Stimulated activated CD8-positive, alpha-beta memory T cell treated with anti-CD3 and anti-CD28 coated beads, Interleukin-15, amount 100 ng/mL, for 24 hours (primary cell): ENCODE measurements at places on chromosomes 4 and X.

DNA sequence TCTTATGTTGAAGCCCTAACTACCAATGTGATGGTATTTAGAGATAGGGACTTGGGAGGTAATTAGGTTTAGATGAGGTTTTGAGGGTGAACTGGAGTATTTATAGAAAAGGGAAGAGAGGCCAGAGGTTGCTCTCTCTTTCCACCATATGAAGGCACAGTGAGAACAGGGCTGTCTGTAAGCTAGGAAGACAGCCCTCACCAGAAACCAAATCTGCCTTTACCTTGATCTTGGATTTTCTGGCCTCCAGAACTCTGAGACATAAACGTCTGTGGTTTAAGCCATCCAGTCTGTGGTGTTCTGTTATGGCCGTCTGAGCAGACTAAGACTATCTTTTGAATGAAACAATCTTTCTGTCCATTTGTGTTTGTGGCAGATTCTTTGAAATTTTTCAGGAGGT, 223.7 kb downstream of the PDHA2 start:
- no peak for DNase-seq

- DNase-seq = no peak
These were observed 138.9 kb upstream of the ITM2A start for GRCh38 chrX:79506001-79506400.

- DNase-seq = no peak
These were observed 248.8 kb downstream of the PRDM5 start for GRCh38 chr4:120673696-120674095.

GRCh38 chrX:39822133-39822748, 275.5 kb downstream of the BCOR start:
- DNase-seq = no peak

DNA sequence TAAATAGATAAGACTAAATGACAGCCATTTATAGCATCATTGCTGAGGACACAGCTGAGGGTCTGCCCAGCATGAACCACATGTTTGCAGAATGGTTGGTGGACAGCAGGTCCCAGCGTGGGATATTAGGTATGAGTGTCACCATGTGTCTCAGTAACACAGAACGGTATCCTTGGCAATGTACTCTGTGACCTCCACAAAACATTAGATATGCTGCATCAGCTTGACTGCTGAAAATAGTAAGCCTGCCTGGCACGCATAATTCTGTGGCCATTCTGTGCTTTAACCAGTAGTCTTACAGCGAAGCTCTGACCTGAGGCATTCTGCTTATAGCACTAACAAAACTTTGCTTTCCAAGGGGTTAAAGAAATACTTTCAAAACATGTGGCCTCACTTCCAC, 32.0 kb downstream of the LIMCH1 start:
- DNase-seq = no peak

GRCh38 chr4:4780729-4781244, 78.7 kb upstream of the MSX1 start:
- DNase-seq = no peak

- no peak for DNase-seq
These were observed 21.9 kb downstream of the PLS3 start for GRCh38 chrX:115582616-115583495.

- DNase-seq = no peak
These were observed 233.5 kb upstream of the PGRMC2 start for GRCh38 chr4:128521156-128521555.

DNA sequence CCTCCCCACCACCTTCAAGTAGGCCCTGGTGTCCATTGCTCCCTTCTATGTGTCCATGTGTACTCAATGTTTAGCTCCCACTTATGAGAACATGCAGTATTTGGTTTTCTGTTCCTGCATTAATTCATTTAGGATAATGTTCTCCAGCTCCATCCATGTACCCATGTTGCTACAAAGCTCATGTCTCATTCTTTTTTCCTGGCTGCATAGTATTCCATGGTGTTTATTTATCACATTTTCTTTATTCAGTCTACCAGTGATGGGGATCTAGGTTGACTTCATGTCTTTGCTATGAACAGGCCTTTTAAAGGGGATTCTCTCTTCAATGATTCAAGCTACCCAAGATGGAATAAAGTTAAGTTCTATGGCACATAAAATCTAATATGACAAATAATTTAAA, 119.6 kb downstream of the PPP3CA start:
- DNase-seq = no peak

DNA sequence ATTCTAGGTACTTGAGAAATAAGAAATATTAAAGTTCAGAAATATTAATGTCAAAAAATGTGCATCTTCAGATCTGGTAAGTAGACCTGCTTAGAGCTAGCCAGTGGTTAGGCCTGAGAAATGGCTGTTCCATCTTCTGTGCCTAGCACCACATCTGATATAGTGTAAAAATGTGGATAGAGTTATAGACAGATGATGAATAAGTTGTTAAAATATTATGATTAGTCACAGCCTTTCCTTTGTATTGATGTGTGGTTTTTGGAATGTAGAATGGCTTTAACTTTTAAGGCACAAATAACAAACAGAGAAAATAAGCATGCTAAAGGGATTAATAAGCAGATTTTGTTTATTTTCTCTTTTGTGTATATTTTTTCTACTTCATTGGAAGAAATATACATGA, 133.5 kb upstream of the NUDT6 start:
- DNase-seq = no peak

DNA sequence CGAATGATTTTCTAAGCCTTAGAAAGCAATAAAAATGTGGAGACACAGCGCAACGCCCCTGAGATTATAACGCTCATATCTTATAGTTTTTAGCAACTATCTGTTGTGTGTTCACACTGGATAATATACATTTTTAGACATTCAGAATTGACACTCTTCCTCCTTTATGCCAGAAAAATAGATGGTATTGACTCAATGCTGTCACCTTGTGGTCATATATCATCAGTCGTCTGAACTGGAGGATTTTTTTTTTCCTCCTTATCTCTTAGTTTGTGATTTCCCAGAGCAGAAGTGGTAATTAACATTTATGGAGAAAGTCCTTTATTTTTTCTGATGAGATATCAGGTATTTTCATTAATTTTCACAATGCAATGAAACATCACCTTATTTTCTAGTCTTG, 759.6 kb downstream of the RAB28 start:
- no peak for DNase-seq

- no peak for DNase-seq
These were observed 52.8 kb upstream of the CLNK start for GRCh38 chr4:10737337-10737736.

- DNase-seq = no peak
These were observed 447.0 kb upstream of the GALNT7 start for GRCh38 chr4:172721659-172722058.

GRCh38 chr4:4735870-4736269, 123.6 kb upstream of the MSX1 start:
- DNase-seq = no peak

DNA sequence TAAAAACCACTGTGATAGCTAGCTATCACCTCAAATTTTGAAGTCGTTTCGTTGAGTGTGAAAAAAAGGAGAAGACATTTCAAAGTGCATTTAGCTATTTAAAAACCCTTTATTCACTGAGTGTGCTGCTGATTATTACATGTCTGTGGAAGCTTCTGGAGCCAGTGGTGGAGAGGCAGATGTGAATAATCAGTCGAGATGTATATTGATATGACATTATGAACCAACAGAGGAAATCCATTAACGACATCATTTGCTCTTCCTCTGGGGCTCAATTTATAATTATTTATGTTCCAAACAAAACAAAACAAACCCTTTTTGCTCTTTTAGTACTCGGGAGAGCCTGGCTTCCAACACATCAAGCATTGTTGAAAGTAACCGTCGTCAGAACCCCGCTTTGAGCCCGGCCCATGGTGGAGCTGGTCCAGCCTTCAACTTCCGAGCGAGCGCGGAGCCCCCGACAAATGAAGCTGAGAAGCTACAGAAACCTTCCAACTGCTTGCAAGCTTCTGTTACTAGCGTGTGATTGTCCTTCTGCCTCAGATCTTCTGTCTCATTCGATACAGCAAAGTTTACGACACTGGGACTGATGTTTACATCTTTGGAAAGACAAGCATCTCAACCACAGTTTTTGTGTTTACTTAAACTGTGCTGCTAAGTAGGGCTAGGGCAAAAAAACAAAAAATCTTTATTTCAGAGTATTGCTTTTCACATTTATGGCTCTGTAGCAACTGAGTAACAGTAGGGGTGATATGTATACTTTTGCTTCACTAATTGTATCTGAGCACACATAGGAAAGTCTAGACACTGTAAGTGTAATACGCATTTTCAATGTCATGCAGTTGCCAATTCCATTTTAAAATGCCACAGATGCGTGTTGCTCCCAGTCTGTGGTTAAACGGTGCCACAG, 111.9 kb downstream of the STOX2 start:
- no peak for DNase-seq

GRCh38 chr4:74544655-74545361, 99.9 kb downstream of the AREG start:
- DNase-seq = no peak

DNA sequence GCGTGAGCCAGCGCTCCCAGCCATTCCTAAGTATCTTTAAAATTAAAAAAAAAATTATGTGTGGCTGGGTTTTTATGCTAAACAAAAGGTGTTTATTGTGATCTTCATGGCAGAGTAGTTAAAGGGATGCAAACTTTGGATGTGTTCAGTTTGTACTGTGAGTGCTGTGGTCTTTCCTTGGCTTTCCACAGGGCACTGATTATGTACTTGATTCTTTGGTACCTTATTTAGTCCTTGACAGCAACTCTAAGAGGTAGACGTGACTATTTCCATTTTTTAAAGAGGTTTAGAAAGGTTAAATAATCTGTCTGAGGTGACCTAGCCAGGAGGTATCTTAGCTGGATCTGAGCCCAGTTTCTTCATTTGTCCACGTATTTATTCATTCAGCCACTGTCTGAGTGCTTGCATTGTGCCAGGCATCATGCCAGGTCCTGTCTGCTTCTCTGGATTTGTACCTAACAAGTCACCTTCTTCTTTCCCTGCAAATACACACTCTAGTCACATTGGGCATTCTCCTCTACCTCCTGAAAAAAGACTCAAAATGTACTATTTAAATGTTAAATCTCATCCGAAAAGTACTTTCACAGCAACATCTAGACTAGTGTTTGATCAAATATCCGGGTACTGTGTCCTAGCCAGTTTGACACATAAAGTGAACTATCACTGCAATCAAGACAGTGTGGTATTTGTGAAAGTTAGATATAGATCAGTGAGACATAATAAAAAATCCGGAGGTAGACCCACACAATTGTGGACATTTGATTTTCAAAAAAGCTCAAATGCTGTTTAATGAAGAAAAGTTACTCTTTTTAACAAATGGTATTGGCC, 31.5 kb downstream of the WWC2 start:
- DNase-seq = no peak

GRCh38 chr4:174120446-174121295, 162.8 kb downstream of the FBXO8 start:
- no peak for DNase-seq

DNA sequence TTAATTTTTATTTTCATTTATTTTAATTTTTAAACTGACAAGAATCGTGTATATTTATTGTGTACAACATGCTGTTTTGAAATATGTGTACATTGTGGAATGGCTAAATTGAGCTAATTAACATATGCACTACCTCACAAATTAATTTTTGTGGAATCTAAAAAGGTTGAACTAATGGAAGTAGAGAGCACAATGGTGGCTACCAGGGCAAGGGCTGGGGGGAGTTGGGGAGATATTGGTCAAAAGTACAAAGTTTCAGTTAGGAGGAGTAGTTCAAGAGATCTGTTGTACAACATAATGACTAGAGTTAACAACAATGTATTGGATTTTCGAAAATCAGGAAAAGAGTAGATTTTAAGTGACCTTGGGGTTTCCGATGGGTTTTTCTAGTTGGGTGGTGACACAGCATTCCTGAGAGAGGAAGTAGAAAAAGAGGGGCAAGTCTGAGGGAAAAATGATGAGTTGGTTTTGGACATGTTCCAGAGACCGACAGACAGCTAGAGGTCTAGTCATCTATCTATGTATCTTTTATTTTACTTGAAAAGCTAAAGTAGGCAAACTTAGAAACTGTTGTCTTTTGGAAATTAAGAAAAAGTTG, 23.2 kb downstream of the APOO start:
- no peak for DNase-seq

DNA sequence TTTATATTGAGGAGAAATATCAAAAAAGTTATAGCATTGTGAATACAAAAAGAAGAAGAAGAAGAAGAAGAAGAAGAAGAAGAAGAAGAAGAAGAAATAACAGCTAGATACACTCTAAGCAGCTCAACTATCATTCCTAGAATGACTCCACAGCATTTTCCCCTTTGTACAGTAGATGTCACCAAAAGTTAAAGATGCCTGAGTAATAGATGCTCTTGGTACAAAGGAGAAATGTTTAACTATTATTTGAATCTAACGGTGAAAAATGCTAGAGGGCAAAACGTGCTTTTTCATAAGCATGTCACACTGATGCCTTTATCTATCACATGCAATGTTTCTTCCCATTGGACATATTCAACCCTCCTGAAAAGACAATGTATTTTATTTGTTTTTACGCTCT, 178.4 kb upstream of the GPRIN3 start:
- no peak for DNase-seq

GRCh38 chr4:24601121-24601520, 16.8 kb upstream of the DHX15 start:
- no peak for DNase-seq

DNA sequence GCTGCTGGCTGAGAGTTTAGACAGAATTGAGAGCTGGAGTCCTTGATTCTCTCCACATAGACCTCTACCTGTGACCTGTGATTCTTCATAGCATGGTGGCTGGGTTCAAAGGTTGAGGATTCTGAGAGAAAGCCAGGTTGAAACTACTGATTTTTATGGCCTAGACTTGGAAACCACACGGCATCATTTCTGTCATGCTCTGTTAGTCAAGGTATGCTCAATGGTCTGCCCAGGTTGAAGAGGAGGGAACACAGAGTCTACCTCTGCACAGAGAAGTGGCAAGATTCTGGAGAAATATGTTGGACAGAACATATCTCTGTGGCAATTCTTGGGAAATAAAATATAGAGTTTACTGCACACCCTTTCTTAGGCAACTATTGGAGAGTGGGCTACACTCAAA, 57.2 kb upstream of the CXorf66 start:
- DNase-seq = no peak

DNA sequence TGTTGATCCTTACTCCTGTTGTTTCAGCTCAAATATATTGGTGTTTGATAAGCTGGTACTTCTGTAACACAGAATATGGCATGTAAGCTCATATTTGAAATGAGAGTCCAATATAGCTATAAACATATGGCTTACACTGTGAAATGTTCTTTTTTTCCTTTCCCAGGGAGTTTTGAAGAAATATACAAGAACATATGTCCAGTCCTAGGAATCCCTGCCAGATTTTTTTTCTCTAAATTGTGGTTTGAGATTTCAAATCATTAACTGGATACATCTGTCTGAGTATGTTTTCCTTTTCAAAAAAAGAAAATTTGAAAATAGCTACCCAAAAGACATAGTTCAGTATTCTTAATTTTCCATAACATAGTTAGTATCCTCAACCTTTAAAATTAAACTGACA, 60.2 kb downstream of the HMGB2 start:
- no peak for DNase-seq

DNA sequence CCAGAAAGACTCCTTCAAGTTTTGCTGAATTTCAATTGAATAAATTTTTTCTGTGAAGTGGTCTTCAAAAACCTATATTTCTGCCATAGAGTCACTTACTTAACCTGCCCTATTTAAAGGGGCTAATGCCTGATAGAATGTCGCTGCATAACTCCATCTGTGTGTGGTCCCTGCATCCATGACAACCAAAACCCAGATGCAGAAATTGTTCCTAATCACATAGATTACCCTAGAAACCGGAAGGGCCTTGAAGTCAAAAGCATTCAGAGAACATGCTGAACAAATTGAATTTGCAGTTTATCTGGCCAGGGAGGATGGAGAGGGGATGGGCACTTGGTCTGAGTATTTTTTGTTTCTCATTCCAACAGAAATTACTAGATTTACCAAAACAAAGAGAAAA, 1.5 kb upstream of the PARM1 start:
- no peak for DNase-seq
